ENCODE measurements at places on chromosomes 3 and 15.

DNA sequence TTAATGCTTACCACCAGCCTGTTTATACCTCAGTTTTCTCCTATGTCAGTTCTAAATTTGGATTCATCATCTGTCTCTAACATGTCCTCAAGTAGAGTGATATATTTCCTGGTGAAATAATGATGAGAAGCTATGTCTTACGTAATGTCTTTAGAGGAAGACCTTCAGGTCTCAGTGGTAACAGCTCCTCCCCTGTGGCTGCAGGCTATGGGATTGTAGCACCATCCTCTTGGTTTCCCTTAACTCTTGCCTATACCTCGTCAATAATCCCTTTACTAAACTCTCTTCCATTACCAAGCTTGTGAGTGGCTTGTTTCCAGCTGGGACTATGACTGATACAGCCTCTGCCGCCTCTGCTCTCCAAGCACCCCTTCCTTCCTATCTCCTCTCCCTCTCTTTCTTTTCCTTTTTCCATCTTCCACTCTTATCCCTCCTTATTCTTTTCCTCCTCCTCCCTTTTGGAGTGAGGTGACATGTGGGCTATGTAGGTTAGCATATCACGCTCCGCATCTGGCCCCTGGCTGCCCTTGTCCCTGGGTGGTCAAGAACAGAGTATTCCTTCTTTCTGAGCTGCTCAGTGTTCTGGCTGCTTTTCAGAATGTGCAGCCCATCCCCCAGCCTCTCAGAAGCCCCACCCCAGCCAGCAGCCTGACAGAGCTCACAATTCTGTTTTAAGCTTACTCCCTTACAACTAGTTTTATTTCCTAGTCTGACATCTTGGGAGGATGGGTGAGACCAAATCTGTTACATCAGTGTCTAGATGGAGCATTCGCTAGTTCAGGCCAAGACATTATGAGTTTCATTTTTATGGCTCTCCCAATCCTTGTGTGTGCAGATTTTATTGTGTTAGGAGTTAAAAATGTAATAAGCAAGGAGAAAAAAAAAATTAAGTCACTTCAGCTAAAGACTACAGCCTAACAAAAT, 75.0 kb upstream of the RNU6-1 start:
- DNase-seq: no peak

DNA sequence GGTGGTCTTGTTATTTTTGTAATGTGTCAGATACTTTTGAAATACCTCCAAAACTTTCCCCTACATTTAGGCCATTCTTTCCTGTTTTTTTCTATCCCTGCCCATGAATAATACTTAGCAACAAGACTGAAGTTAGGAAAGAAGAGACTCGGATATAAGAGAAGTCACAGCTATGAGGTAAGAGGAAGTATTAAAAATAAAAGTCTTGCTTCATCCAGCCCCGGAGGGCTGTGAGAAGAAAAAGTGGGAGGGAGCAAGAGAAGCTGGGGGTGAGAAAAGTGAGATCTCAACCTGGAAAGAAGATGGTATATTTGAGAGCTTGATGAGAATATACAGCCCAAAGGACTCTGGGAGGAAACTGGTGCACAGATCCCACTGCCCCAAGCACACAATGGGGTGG, 213.5 kb upstream of the CDIN1 start:
- DNase-seq: no peak

- no peak for DNase-seq
Measured at GRCh38 chr15:40340740-40341400, at the start of gene CCDC9B. Gene CCDC9B (minus strand): TSS chr15:40340939. CDS start chr15:40340819, 120 bp downstream.

- DNase-seq: no peak
Measured at GRCh38 chr3:187166750-187167149, 27.5 kb upstream of the RPL39L start.

GRCh38 chr3:46851364-46852333, 11.6 kb downstream of the MYL3 start:
- DNase-seq: no peak

GRCh38 chr3:64501298-64501906, 186.4 kb downstream of the ADAMTS9 start:
- no peak for DNase-seq

DNA sequence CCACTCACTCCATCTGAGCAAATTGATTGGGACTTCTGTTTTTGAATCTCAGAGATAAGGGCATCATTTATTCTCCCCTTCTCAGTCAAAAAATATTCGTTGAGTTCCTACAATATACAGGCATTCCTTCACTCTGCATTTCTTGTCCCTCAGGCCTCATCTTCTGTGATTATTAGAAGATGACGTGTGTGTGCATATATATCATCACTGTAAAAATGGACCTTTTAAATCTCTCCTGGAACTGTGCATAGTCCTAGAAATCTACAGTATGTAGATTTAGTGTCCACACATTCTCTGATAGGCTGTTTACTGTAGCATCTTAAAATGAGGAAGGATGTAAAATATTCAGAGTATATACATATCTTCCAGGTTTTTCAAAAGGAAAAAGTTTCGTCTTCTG, 43.2 kb upstream of the PLXNA1 start:
- DNase-seq: no peak

DNA sequence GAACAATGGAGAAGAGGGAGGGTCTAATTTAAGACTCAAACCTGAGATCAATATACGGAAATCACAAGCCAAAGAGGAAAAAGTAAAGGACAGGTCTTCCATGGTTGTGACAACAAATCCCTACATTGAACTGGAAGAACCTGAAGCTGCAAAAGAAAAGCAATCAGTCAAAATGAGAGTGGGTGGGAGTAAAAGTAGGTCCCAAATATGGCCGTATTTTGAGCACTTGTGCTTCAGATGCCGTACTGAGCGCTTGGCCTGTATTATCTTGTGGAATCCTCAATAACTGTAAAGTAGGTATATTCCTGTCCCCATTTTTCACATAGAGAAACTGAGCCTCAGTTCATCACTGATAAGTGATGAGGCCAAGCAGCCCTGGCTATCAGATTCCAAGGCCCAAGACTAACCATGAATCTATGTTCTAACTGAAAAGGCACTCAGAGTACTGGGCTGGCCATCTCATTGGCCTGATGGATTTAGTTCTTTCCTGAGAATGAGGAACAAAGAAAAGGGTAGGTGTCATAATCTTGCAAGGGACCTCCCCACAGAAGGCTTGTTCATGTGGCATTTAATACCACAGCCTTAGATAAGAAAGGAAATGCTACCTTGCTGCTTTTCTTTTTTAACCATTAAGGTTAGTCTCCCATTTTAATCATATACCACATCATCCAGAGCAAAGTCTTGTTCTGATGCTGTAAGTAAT, 52.5 kb downstream of the LRRN1 start:
- no peak for DNase-seq

GRCh38 chr3:66242788-66243464, 22.1 kb downstream of the SLC25A26 start:
- DNase-seq: no peak

GRCh38 chr3:160448845-160449635, 546 bp downstream of the TRIM59 start:
- DNase-seq: no peak

- no peak for DNase-seq
Measured at GRCh38 chr3:42421818-42422796, 11.7 kb upstream of the LYZL4 start.

DNA sequence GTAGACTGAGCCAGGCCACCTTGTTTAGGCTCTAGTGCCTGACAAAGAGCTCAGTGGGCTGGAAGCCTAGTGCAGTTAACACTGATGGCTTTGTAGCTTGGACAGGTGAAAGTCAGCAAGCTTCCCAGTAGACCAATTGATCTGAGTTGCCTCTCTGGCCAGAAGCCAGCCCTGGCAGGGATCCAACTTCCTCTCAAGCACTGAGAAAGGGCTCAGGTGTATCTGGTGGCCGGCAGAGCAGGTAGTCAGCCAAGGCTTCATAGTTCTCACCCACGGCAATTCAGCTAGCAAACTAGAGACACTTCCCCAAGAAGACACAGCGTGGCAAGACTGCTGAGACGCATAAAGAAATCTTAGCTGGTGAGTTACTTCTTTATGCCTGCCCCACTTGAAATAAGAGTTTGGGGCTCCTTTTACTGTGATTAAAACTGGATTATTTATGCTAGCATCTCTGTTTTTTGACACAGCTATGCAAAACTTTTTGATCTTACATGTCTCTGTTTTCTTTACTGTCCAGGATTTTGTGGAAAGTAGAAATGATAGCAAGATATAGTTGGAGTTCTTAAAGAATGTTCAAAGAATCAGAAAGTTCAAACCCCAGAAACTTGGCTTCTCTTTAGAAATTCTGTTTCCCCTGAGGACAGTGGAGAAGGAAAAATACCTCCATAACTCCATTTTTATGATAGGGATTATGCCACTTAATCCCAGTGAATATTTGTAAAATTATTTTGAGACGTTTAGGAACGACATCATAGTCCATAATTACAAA, 8.4 kb upstream of the CA12 start:
- DNase-seq: no peak

- DNase-seq: no peak
Measured at GRCh38 chr15:93948726-93949125, 282.6 kb upstream of the MCTP2 start.

DNA sequence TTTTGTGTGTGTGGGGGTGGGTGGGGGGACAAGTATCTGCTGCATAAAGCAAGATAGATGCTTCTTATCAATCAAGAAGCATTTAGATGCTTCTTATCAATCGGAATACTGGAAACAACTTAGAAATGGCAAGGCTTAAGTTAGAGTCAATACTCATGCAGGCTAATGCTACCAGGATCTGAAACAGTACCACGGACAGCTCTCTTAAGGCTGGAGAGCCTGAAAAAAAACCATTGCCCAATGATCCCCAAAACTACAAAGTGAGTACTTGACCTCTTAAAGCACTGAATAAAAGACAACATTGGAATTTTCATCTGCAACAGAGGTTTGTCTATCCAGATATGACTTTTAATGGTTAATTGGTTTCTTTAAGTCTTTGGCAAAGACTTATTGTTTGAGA, 262.3 kb downstream of the GAP43 start:
- no peak for DNase-seq

GRCh38 chr15:89556413-89557262, 18.6 kb upstream of the TICRR start:
- DNase-seq: peak; percentile 61

DNA sequence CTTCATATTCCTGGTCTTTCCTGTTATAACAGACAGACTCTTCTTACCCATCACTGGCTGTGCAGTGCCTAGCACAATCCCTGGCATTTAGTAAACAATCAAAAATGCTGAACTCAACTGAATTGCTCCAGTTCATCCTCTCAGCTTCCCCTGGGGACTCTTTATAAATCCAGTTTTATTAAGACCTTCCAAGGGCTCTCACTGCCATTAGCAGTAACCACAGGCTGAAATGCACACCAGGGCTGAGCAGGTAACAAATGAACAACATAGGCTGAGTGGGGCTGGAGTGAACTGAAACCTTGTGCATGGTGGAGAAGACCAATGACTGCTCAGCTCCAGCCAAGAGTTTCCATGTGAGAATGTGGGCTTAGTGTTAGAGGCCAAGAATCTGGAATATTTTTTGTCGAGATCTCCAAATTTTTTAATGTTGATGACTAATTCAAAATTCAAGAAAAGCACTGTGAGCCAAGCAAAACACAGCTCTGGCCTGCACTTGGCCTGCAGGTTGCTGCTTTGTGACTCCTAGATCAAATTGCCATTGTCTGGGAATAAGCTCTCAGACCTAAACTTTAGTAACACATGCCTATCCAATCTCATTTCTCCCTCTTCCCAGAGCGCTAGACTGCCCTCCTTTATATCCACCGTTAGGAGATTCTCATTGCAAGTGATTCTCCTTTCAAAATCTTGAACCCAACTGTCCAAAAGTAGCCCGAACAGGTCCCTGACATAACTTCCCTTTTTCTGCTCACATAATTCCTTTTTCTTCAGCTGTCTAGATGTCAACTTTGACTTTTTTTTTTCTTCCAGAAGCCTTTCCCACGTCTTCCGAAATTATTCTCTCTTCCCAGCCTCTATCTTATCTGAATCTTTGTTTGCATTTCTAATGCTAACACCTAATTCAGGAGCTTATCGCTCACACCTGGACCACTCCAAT, 7.4 kb downstream of the SQOR start:
- no peak for DNase-seq

- DNase-seq: no peak
Measured at GRCh38 chr3:177827511-177828207, 630.4 kb upstream of the TBL1XR1 start.

DNA sequence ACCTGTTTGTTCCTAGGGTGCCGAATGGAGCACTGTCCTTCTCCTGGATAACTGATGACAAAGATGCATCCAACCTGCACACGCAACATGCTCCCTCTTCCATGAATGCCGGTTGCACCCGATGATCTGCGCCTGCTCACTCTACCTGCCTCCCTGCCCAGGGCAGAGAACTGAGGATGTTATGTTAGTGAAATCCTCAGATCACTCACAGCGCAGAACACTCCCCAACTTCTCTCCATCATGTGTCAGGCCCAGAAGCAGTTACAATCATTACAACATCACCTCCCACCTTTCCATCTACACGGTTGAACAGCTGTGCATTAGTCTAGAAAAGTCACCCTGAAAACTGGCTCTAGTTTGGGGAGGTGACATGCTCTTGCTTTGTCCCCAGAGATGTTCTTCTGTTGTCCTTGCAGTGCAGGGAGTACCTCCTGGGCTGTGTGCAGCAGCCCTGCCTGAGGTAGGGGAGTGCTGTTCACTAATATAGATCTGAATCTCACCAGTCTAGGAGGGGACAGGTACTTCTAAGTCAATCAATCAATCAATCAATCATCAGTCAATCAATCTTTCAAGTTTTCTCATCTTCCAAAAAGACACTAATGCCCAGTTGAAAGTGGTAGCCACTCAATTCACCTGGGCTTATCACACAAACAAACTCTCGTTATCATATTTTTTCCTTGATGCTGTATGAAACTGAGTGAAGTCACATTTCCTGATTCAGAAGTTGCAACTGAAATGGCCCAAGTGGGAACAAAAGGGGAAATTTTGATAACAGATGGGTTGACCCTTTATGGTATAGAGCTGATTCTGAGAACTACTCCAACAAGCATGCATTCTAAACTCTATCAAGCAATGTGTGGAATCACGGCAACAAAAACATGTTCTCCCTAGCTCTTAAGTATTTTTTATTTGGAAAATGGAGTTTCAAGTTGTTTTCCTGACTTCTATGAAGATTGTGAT, 15.4 kb upstream of the ISLR start:
- no peak for DNase-seq

DNA sequence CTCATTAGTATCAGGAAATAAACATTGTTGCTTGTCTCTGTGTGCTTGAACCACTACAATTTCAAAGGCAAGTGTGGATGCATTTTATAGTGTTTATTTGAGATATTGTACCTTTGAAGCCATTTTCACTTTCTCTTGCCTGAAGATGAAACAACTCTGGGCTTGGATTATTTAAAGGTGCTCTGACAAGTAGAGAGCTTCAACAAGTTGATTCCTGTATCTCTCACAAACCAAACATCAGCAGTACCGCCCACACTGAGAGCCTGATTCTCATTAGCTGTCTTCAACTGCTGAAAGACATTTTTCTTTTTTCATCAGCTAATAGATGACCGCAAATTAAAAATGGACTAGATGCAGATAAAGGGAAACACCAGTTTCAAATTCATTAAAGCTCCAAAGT, 806 bp upstream of the CERS3 start:
- DNase-seq: no peak

- no peak for DNase-seq
Measured at GRCh38 chr3:131526801-131527347, 24.1 kb upstream of the MRPL3 start.
